ENCODE measurements at places on chromosomes 3 and 15.

DNA sequence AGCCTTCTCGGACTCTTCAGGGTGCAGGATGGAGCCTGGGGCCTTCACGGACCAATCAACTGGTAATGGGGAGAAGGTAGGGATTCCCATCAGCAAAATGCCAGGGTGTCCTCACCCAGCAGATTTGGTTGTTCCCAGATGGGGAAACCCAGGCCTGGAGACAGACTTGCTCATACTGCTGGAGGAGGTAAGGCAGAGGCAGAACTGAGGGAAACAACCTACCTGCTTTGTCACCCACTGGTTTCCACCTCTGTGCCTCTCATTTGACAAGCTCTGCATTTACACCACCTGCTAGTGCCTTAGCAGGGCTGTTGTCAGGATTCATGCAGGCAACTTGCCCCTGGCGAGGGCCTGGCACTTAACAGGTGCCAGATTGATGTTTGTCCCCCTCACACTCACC, 15.9 kb downstream of the RHCG start:
- DNase-seq: no peak

DNA sequence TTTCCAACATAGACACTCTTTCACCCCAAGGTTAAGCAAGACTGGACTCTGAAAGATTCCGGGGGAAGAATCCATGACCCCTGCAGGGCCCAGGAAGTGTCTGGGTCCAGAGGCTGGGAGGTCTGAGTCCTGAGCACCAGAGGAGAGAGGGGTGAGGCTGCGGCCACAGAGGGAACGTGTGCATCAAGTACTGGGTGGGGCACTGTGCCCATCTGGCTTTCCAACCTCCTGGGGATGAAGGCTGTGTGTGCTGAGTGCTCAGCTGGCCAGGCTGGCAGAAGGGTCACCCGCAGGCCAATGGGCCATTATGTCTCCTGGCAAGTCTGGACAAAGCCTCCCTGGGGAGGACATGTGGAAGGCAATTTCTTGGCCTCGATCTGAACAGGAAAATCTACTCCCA, 3.3 kb downstream of the CHRNA3 start:
- DNase-seq: no peak

DNA sequence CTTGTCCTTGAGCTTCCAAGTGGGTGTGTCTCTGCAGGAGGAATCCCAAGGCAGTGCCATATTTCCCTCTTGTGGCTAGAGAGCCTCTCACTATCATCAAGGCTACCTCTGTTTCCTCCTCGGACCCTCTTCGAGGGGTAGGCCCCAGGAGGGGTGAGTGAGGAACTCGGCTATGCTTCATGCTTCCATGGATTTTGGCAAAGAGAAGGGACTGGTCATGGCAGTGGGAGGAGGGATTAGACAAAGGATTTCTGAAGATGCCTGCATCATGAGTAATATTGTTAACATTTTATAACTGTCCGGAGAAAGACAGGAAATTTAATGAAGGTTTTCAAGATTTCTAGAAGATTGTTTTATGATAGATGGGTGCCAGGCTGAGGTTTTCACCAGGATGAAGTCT, 241.5 kb downstream of the CLSTN2 start:
- DNase-seq: no peak

- DNase-seq: peak; percentile 41
Measured at GRCh38 chr15:62857411-62857853, 185.1 kb upstream of the TPM1 start.

- no peak for DNase-seq
Measured at GRCh38 chr3:12405432-12406272, 78.6 kb upstream of the TSEN2 start.

- DNase-seq: no peak
Measured at GRCh38 chr3:195907684-195907933, 742 bp downstream of the TNK2 start.

GRCh38 chr15:58448906-58449305, 17.1 kb downstream of the LIPC start:
- no peak for DNase-seq
